Glomerular endothelial cell (primary cell): ENCODE measurements at places on chromosomes 2 and 18. TPM values are rescaled to one million over a fixed set of nuclear protein-coding genes. Genes with fewer than 3 reads are reported as not detected.

DNA sequence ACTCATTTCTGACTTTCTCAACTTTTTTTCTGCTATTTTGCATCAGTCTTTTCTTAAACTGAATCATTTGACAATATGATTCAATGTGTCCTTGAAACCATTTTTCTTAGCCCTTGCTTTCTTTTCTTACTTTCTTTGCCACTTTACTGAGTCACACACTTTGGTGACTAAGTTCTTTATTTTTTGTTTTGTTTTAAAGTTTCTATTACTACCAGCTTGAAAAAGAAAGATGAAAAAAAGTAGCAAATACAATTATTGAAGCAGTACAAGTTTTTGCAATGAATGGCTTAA lies 116.5 kb downstream of the DOCK10 start:
- DNase-seq: no peak

Gene HOXD13
- not detected in 2 replicates for total RNA-seq

Gene STK36
- total RNA-seq: 26.3 and 27.6 TPM in 2 replicates

DNA sequence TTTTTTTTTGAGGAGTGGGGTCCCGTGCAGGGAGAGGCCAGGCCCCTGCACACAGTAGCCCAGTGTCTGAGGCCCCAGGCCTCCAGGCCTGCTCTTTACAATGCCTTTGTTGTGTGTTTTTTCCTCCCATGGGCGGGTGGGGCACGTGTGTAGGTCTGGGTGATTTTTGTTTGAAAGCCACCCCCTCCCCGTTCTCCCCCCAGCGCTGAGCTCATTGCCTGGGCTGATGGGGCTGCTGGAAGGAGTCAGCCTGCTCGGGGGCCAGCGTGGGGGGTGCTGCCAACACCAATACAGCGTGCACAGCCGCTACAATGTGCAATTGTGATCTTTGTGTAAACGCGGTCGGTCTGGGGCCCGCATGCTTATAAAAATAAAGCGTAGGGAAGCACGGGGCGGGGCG lies 142.7 kb downstream of the DYSF start:
- DNase-seq: no peak

- no peak for DNase-seq
These were observed 38.9 kb upstream of the ATIC start for GRCh38 chr2:215272918-215273317.

GRCh38 chr2:54803783-54804751 lies 80.6 kb downstream of the EML6 start:
- no peak for DNase-seq

GRCh38 chr18:80143881-80144280 lies 34.8 kb downstream of the ADNP2 start:
- no peak for DNase-seq

DNA sequence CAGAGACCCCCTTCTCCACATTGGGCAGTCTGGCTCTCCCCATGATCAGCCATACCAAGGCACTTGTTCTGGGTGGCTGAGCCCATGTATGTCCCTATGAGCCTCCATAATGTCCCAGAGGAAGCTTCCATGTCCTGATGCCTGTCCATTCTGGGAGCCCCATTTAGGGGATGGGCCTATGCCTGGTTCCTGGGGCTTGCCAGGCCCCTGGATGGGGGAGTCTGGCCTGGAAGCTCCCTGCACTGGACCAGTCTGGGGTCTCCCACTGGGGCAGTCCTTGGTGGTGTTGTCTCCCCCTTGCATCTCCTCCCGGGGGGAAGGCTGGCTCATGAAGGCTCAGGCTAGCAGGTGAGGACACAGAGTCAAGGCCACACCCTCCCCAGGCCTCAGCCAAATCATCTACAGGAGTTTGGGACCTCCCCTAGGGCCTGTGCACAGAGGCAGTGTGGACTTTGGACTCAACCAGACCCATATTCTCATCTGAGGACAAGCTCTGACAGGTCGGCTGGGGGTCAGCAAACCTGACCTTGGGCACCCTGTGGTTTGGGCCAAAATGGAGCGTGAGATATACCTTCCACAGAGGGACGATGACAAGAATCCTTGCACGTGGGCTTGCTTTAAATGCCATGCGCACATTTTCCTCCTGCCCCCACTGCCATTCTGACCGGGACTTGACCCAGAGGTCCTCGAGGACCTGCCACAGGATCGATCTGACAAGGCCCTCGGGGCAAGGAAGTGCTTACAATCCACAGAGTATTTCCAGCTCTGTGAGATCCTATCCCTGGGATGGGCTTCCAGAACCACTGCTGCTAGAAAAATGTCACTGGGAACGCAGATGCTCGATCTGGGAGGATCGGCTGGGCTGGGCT lies 38.8 kb downstream of the INHBB start:
- DNase-seq: no peak

DNA sequence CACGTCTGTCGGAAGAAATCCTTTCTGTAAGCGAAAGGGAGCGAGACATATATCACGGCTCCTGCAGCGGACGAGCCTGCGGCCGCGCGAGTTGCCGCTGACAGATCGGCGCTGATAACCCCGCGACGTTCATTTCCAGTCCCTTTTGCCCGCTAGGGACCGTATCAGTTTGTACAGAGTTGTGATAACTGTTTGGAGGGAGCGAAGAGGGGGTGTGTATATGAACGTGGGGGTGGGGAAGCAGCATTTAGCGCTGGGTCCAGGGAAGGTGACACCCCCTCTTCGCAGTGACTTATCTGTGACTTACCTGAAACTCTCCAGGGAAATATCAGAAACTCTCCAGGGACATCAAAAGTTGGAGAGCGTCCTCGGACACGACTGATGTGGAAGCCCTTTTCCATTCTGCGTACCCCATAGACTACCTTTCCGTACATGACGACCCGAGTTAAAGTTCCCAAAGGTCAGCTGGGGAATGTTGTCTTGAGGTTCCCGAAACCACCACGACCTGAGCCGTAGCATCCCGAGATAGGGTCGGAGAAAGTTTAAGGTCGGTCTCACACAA lies 948 bp upstream of the GATA6 start:
- no peak for DNase-seq

GRCh38 chr18:3998698-3999333 lies 456.3 kb downstream of the DLGAP1 start:
- peak; percentile 48 for DNase-seq

- no peak for DNase-seq
These were observed 266.6 kb upstream of the CYP26B1 start for GRCh38 chr2:72414137-72414760.

GRCh38 chr2:191604154-191604553 lies 73.8 kb upstream of the NABP1 start:
- no peak for DNase-seq

Gene ZNF396
- total RNA-seq: 0.23 and 0.53 TPM in 2 replicates

- DNase-seq: no peak
These were observed 32.5 kb downstream of the PNO1 start for GRCh38 chr2:68189991-68190784.

- no peak for DNase-seq
These were observed 54.8 kb downstream of the ABI2 start for GRCh38 chr2:203383038-203383437.

Gene DUSP19
- 1.4 and 4.3 TPM in 2 replicates for total RNA-seq
